ENCODE measurements at places on chromosomes 13 and 19. TPM values are rescaled to one million over a fixed set of nuclear protein-coding genes. Genes with fewer than 3 reads are reported as not detected.

GRCh38 chr19:54551950-54552912 lies 21.4 kb upstream of the LILRA2 start:
- no peaks in the 10 kb centered on the region for H3K36me3 ChIP-seq
- no peaks in the 10 kb centered on the region for H3K4me1 ChIP-seq
- no peak for DNase-seq
- H3K4me3 ChIP-seq = no peak overlapping the region
- no peak overlapping the region for H3K27ac ChIP-seq
- H3K27me3 ChIP-seq = no peaks in the 10 kb centered on the region

- no peaks in the 10 kb centered on the region for H3K4me1 ChIP-seq
- no peak overlapping the region for H3K4me3 ChIP-seq
- DNase-seq = no peak
- no peak overlapping the region for H3K27ac ChIP-seq
- H3K27me3 ChIP-seq = no peaks in the 10 kb centered on the region
These were observed 476.9 kb upstream of the KLHL1 start for GRCh38 chr13:70585109-70585508.

DNA sequence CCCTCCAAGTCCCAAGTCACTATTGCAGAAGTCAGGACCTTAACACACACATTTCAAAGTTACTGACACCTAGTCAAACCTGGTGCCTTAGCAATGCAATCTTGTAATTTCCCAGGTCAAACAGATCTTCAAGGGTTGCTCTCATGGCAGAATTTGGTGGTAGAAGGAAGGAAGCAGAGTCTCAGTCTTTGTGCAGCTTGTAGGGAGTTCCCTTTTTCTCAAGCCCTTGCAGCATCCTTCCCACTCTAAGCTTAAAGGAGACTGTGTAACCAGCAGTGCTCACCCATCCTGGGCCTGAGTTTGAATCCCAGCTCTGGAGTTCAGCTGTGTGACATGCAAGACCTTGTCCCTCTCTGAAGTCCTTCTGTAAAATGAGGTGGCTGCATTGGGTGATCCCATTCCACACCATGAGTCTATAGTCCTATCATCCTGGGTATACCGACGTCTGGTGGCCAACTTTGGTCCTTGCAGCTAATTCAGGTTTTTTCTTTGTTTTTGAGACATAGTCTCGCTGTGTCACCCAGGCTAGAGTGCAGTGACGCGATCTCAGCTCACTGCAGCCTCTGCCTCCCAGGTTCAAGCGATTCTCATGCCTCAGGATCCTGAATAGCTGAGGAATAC lies 9.8 kb downstream of the SIGLEC10 start:
- H3K4me1 ChIP-seq = no peaks in the 10 kb centered on the region
- H3K4me3 ChIP-seq = no peak overlapping the region
- peak; percentile 90 for DNase-seq
- no peak overlapping the region for H3K27ac ChIP-seq
- no peaks in the 10 kb centered on the region for H3K36me3 ChIP-seq

Gene SHISA7
- total RNA-seq = not detected

Gene IGFL3
- total RNA-seq = not detected

GRCh38 chr19:12670159-12670928 lies 3.7 kb downstream of the WDR83 start:
- peaks cover 22% of the 10 kb centered on the region for H3K36me3 ChIP-seq
- H3K4me1 ChIP-seq = peaks cover 34% of the 10 kb centered on the region
- no peaks in the 10 kb centered on the region for H3K27me3 ChIP-seq
- peak overlapping the region; percentile 80 for H3K4me3 ChIP-seq
- peak overlapping the region; percentile 95 for H3K27ac ChIP-seq
- DNase-seq = peak; percentile 59

Gene ADGRE2
- total RNA-seq = 0.59 TPM

DNA sequence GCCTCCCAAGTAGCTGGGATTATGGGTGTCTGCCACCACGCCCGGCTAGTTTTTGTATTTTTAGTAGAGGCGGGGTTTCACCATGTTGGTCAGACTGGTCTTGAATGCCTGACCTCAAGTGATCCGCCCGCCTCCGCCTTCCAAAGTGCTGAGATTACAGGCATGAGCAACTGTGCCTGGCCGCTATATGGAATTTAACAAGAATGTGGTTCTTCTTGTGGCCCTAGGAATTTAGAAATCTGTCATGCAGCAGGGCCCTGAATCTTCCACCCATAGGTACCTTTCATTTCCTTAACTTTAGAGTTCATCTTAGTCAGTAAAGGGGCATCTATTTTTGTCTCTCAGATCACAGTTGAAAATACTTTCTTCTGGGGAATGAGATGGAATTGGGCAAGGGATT lies 25.6 kb upstream of the NDFIP2 start:
- H3K36me3 ChIP-seq = no peaks in the 10 kb centered on the region
- no peak overlapping the region for H3K4me3 ChIP-seq
- no peaks in the 10 kb centered on the region for H3K27me3 ChIP-seq
- H3K4me1 ChIP-seq = peaks cover 37% of the 10 kb centered on the region
- DNase-seq = no peak
- H3K27ac ChIP-seq = peak overlapping the region; percentile 77

Gene RAB20
- total RNA-seq = 3.8 TPM

- H3K4me1 ChIP-seq = peaks cover 14% of the 10 kb centered on the region
- H3K36me3 ChIP-seq = no peaks in the 10 kb centered on the region
- DNase-seq = peak; percentile 92
- H3K4me3 ChIP-seq = no peak overlapping the region
- no peaks in the 10 kb centered on the region for H3K27me3 ChIP-seq
These were observed 14.6 kb downstream of the RAB20 start for GRCh38 chr13:110546926-110547325.

GRCh38 chr13:33403807-33404362 lies 118.3 kb upstream of the STARD13 start:
- H3K4me3 ChIP-seq = no peak overlapping the region
- no peaks in the 10 kb centered on the region for H3K27me3 ChIP-seq
- no peak overlapping the region for H3K27ac ChIP-seq
- no peaks in the 10 kb centered on the region for H3K36me3 ChIP-seq
- no peak for DNase-seq

- H3K27me3 ChIP-seq = peaks cover 4% of the 10 kb centered on the region
- no peak overlapping the region for H3K27ac ChIP-seq
- no peaks in the 10 kb centered on the region for H3K4me1 ChIP-seq
These were observed 86.5 kb upstream of the ABCC4 start for GRCh38 chr13:95387733-95388207.

DNA sequence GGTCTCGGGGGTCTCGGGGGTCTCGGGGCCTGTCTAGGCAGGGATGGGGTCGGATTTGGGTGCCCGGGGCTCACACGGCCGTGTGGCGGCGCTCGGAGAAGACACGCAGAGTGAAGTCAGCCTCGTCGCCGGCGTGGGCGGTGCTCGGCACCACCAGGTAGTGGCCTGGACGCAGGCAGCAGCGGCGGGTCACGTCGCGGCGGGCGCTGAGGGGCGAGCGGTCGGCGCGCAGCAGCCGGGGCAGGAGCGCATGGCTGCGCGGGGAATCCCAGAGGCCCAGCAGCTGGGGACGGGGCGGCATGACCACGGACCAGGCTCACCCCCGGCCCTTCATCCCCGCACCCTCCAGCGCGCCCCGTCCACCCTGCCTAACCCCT lies 8.2 kb downstream of the CAPN12 start:
- H3K4me1 ChIP-seq = peaks cover 3% of the 10 kb centered on the region
- H3K4me3 ChIP-seq = peak overlapping the region; percentile 51
- no peak overlapping the region for H3K27ac ChIP-seq

- H3K4me1 ChIP-seq = no peaks in the 10 kb centered on the region
- H3K4me3 ChIP-seq = no peak overlapping the region
- H3K27me3 ChIP-seq = no peaks in the 10 kb centered on the region
- no peak overlapping the region for H3K27ac ChIP-seq
- peak; percentile 68 for DNase-seq
These were observed 794.7 kb downstream of the EFNB2 start for GRCh38 chr13:105740739-105741138.

GRCh38 chr13:114199954-114200353 lies 20.9 kb downstream of the CFAP97D2 start:
- no peak for DNase-seq
- H3K4me1 ChIP-seq = peaks cover 3% of the 10 kb centered on the region
- peak overlapping the region; percentile 45 for H3K4me3 ChIP-seq
- H3K27me3 ChIP-seq = peaks cover 40% of the 10 kb centered on the region

GRCh38 chr19:40458597-40458974 lies 7.0 kb downstream of the BLVRB start:
- H3K27ac ChIP-seq = no peak overlapping the region
- no peaks in the 10 kb centered on the region for H3K4me1 ChIP-seq
- no peaks in the 10 kb centered on the region for H3K36me3 ChIP-seq
- no peaks in the 10 kb centered on the region for H3K27me3 ChIP-seq

GRCh38 chr19:16531380-16531669 lies 10.9 kb downstream of the CHERP start:
- H3K36me3 ChIP-seq = peaks cover 72% of the 10 kb centered on the region
- no peaks in the 10 kb centered on the region for H3K4me1 ChIP-seq
- H3K27me3 ChIP-seq = no peaks in the 10 kb centered on the region

DNA sequence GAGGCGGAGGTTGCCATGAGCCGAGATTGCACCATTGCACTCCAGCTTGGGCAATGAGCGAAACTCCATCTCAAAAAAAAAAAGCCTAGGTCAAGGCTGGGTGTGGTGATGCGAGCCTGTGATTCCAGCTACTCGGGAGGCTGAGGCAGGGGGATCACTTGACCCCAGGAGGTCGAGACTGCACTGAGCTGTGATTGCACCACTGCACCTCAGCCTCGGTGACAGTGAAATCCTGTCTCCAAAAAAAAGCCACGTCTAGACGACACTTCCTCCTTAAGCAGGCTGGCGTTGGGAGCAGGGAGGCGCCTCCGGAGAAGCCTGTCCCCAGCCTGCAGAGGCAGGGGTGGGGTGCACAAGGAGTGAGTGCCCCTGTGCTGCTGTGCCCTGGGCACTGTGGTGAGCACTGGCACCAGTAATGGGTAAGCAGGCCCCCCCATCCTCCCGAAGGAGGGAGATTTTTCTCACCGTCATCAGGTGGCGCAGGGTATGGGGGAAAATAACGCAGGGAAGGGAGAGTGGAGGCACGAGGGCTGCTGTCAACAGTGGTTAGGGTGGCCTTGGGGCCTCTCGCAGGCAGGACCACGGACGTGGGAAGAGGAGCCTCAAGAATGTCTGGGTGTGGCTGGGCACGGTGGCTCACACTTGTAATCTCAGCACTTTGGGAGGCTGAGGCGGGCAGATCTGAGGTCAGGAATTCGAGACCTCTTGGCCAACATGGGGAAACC lies 706 bp downstream of the P2RY11 start:
- peaks cover 2% of the 10 kb centered on the region for H3K4me1 ChIP-seq
- peaks cover 67% of the 10 kb centered on the region for H3K36me3 ChIP-seq
- H3K27ac ChIP-seq = no peak overlapping the region
- peak; percentile 84 for DNase-seq
- no peaks in the 10 kb centered on the region for H3K27me3 ChIP-seq

DNA sequence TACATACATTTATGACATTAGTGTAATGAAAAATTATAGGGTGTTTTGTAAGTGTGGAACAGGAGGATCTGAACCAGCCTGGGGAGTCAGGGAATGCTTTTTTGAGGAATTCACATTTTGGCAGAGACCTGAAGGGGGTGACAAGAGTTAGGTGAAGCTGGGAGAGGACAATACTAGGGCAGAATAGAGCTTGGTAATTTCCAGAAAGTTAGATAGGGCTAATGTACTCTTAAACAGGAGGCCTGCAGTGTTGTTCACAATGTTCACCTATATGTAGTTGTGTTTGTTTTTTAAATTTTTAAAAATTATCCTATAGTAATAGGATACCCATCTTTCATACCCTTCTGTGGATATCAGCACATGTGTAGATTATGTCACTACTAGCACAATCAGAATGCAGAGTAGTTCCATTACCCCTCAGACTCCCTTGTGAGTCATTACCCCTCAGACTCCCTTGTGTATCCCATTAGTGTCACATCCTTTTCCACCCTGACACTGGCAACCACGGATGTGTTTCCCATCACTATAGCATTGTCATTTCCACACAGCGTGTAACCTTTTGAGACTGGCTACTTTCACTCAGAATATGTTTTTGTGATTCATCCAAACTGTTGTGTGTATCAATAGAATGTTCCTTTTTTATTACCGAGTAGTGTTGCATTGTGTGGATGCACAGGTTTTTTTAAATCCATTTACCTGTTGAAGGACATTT lies 43.1 kb downstream of the PCCA start:
- no peaks in the 10 kb centered on the region for H3K36me3 ChIP-seq
- DNase-seq = peak; percentile 94
- peaks cover 18% of the 10 kb centered on the region for H3K4me1 ChIP-seq
- no peaks in the 10 kb centered on the region for H3K27me3 ChIP-seq
- H3K4me3 ChIP-seq = no peak overlapping the region

DNA sequence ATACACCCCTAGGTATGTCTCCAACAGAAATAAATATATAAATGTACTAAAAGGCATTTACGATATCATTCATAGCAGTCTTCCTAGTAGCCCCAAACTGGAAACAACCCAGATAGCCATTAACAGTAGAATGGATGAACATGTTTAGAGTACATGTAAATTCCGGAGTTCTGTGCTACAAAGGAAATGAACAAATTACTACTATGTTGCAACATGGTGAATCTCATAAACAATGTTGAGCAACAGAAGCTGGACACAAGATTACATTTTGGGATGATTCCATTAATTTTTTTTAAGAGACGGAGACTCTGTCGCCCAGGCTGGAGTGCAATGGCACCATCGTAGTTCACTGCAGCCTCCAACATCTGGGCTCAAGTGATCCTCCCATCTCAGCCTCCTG lies 5.9 kb upstream of the SLC7A10 start:
- H3K4me1 ChIP-seq = peaks cover 3% of the 10 kb centered on the region
- no peak overlapping the region for H3K27ac ChIP-seq
- H3K36me3 ChIP-seq = no peaks in the 10 kb centered on the region
- DNase-seq = no peak

GRCh38 chr19:2240881-2241760 lies 4.5 kb downstream of the SF3A2 start:
- H3K27me3 ChIP-seq = no peaks in the 10 kb centered on the region
- H3K36me3 ChIP-seq = peaks cover 42% of the 10 kb centered on the region
- H3K27ac ChIP-seq = peak overlapping the region; percentile 65

Gene TRIM28
- total RNA-seq = 224 TPM

DNA sequence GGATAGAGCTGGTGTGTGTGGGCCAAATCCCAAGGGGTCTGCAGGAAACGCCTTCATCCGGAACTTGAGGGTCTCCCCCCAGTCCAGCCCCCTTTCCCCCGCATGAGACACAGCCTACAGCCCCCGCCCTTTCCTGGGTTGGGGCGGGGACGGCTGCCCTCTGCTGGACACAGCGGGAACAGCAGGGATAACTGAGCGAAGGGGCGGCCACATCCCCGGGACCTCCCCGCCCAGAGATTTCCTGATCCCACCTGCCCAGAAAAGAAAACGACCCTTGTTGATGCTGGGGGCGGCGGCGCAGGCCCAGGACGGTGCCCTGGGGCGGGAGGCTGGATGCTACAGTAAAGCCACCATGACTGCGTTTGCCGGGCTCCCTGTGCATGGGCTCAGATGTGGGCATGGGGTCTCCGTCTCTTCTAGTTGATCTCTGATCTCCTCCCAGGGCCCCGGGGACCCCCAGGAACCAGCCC lies 14.2 kb downstream of the ONECUT3 start:
- DNase-seq = peak; percentile 99
- H3K4me1 ChIP-seq = no peaks in the 10 kb centered on the region
- no peak overlapping the region for H3K4me3 ChIP-seq

DNA sequence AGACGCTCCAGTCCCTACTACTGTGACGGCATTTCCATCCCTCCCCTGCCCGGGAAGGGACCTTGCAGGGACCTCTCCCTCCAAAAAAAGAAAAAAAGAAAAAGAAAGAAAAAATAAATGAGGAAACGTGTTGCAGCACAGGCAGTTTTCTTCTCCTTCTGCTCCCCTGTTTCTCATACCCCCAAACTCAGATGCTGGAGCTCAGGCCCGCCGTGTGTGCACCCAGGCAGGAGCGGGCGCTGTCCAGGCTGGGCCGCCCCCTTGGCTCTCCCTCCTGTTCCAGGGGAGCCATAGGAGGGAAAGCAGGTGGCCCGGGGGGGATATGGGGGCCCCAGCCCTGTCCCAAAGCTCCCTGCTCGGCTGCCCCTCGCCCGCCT lies 5.8 kb downstream of the YIPF2 start:
- peaks cover 57% of the 10 kb centered on the region for H3K36me3 ChIP-seq
- no peaks in the 10 kb centered on the region for H3K27me3 ChIP-seq
- peak; percentile 56 for DNase-seq
- peaks cover 7% of the 10 kb centered on the region for H3K4me1 ChIP-seq
